Gastroesophageal sphincter (tissue), 4 donors: ENCODE measurements at places on chromosomes 5 and 9. TPM values are rescaled to one million over a fixed set of nuclear protein-coding genes. Genes with fewer than 3 reads are reported as not detected.

DNA sequence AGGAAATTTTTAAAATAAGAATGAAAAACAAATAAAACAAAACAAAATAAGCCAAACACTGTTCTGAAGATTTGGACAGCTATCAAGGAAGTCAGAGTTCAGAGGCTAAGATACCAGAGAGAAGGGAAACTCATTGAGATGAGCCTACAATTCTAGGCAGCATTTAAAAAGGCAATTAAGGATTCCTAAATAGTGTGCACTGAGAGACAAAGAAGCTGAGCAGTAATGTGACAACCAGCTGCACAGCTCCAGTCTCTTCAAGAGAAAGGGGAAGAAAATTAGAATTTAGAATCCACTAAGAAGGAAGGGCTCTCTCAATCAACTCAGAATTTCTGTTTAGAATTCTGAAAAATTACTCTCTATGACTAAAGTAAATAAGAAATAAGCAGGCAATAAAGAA, 246.7 kb upstream of the COX7C start:
- ATAC-seq, result no peak

DNA sequence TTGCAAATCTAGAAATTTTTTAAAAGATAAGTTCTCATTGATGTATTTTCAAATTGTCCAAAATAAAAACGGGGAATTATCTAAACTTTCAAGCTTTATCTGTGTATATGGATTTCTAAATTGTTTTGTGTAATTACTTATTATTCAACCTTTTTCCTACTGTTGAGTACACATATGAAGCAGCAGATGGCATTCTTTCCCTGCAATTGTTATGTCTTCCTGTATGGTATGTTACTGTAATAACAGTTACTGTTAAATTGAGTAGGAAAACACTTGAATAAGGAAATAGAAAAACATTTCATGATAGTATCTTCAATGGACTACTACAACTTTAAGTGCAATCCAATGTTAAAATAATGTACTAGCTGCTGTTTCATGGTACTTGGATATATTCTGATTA, 124.8 kb downstream of the RANBP17 start:
- ATAC-seq, result no peak

- no peak for ATAC-seq
Measured at GRCh38 chr9:21160178-21160577, 6.3 kb downstream of the IFNA21 start.

- ATAC-seq, result peak; percentile 69
Measured at GRCh38 chr9:93143830-93144530, 9.9 kb upstream of the NINJ1 start.

DNA sequence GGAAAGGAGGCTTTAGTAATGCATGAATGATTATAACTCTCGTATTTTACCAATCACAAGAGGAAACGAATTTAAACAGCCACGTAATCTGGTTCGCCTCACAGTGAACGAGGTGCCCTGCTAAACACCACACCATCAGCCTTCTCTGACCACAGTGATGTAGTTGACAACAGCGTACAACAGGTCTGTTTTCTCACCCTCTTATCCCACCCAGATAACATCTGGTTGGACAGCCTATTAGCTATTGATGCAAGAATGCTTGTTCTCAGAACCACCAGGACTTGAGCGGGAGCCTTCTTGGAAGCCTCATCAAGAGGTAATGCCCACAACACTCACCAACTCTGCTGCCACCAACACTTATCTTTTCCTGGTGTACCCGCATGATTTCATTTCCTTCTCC, 23.3 kb downstream of the SLC1A3 start:
- no peak for ATAC-seq

The DIPK1B gene
- 9.0 TPM for total RNA-seq

The MEIKIN gene
- total RNA-seq, result not detected
